ENCODE measurements at places on chromosomes 2 and 18.

GRCh38 chr2:85994897-85995647, 106.3 kb upstream of the ST3GAL5 start:
- no peaks in the 10 kb centered on the region for H3K27me3 ChIP-seq
- H3K4me3 ChIP-seq = no peak overlapping the region
- H3K36me3 ChIP-seq = no peaks in the 10 kb centered on the region
- peak; percentile 77 for DNase-seq
- peaks cover 76% of the 10 kb centered on the region for H3K4me1 ChIP-seq

- H3K27me3 ChIP-seq = no peaks in the 10 kb centered on the region
- H3K4me3 ChIP-seq = no peak overlapping the region
- no peak overlapping the region for H3K27ac ChIP-seq
- H3K36me3 ChIP-seq = no peaks in the 10 kb centered on the region
- DNase-seq = no peak
These were observed 24.3 kb downstream of the PTMA start for GRCh38 chr2:231732604-231733003.

GRCh38 chr2:102839668-102840388, 78.0 kb downstream of the TMEM182 start:
- H3K36me3 ChIP-seq = no peaks in the 10 kb centered on the region
- H3K27ac ChIP-seq = no peak overlapping the region
- H3K27me3 ChIP-seq = no peaks in the 10 kb centered on the region
- no peak overlapping the region for H3K4me3 ChIP-seq

DNA sequence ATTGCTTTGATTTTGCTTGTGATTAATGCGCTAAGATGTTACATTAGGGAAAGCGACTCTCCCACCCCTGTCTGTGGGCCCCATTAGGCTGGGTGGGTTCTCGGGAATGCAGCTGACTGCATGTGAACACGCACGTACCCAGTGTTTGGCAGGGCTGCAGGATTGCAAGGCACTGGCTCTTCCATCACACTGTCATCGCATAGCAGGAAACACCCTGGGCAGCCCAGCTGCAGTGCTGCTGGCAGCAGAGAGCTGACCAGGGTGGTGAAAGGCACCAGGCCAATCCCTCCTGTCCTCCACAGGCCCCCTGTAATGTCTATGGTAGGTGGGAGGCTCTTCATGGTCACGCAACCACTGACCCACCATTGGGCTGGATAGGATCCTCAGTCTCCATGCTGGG, 34.4 kb upstream of the FZD7 start:
- H3K4me1 ChIP-seq = peaks cover 3% of the 10 kb centered on the region
- no peaks in the 10 kb centered on the region for H3K36me3 ChIP-seq
- no peak for DNase-seq
- no peak overlapping the region for H3K27ac ChIP-seq
- H3K27me3 ChIP-seq = no peaks in the 10 kb centered on the region
- no peak overlapping the region for H3K4me3 ChIP-seq

- no peak overlapping the region for H3K4me3 ChIP-seq
- no peak overlapping the region for H3K27ac ChIP-seq
- no peak for DNase-seq
- H3K4me1 ChIP-seq = no peaks in the 10 kb centered on the region
- H3K36me3 ChIP-seq = no peaks in the 10 kb centered on the region
These were observed 142.0 kb downstream of the COPS8 start for GRCh38 chr2:237227592-237228280.

DNA sequence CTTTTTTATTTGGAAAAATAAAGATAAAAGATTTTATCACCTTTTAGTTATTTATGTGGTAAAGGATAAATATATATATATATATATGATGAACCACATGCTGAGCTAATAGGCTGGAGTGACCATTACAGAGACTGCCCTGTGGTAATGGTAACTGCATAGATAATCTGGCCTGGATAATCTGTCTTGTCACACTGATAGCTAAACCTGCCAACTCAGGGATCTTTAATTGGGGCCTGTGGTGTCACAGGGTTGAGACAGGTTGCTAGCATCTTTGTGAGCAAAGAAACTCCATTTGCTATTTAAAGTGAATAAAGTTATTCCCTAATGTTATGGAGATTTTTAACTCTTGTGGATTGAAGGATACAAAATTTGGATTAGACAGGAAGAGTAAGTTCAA, 203.0 kb downstream of the PHLPP1 start:
- H3K4me3 ChIP-seq = no peak overlapping the region
- H3K36me3 ChIP-seq = no peaks in the 10 kb centered on the region
- no peaks in the 10 kb centered on the region for H3K27me3 ChIP-seq

GRCh38 chr2:86439879-86440630, 1.1 kb upstream of the KDM3A start:
- peaks cover 30% of the 10 kb centered on the region for H3K4me1 ChIP-seq
- no peaks in the 10 kb centered on the region for H3K27me3 ChIP-seq
- H3K4me3 ChIP-seq = peak overlapping the region; percentile 77
- H3K27ac ChIP-seq = peak overlapping the region; percentile 96
- DNase-seq = no peak
- no peaks in the 10 kb centered on the region for H3K36me3 ChIP-seq

DNA sequence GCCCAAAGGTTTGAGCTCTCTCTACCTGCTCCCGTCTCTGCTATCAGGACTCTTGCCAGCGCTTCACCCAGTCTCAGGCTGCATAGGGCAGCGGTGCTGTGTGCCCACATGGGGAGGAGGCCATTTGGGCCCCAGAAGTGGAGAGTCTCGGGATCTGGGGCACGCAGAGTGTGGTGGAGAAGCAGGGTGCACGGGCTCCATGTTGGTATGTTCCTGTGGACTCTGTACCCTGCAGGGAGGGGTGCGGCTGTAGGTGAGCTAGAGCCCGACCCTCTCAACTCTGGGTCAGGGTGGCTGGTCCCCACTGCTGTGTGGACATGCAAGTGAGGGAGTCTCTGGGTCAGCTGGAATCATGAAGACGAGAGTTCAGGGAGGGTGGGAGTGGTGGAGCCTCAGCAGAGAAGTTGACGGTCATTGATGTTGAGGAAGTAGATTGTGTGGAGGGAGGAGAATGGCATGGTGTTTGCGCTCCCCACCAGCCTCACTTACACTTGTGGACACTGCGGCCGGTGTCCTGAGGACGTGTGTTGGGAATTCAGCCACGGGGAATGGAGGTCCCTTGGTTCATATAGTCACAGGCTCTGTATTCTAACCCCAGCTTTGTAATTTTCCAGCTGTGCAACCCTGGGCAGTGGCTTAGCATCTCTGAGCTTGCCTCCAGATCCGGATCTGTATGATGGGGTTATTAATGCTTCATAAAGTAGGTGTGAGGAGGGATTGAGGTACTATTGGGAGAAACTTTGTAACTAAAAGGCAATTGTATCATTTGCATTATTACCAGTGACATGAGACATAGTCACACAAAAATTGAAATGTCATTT, 840 bp upstream of the PSD4 start:
- H3K4me3 ChIP-seq = peak overlapping the region; percentile 59
- no peaks in the 10 kb centered on the region for H3K27me3 ChIP-seq
- peaks cover 41% of the 10 kb centered on the region for H3K4me1 ChIP-seq
- H3K36me3 ChIP-seq = no peaks in the 10 kb centered on the region
- peak; percentile 79 for DNase-seq

- H3K27me3 ChIP-seq = peaks cover 53% of the 10 kb centered on the region
- H3K4me3 ChIP-seq = no peak overlapping the region
- H3K27ac ChIP-seq = no peak overlapping the region
- no peak for DNase-seq
These were observed 122.8 kb upstream of the PXDN start for GRCh38 chr2:1867141-1867540.

- no peaks in the 10 kb centered on the region for H3K36me3 ChIP-seq
- H3K27me3 ChIP-seq = no peaks in the 10 kb centered on the region
- no peak overlapping the region for H3K4me3 ChIP-seq
These were observed 24.8 kb upstream of the TBC1D8 start for GRCh38 chr2:101175991-101176390.

GRCh38 chr2:74421221-74421870, at the start of the genes C2orf81 and WDR54:
TSS of gene C2orf81 (minus strand) at chr2:74421619. CDS start at chr2:74421560, 59 bp downstream.
TSS of gene WDR54 (plus strand) at chr2:74421730. CDS start at chr2:74422154, 424 bp downstream.
- peak within 1 kb of the TSS; percentile 77 for H3K4me3 ChIP-seq
- H3K4me1 ChIP-seq = peaks cover 54% of the 10 kb centered on the region
- H3K27ac ChIP-seq = peak within 1 kb of the TSS; percentile 88
- peak; percentile 98 for DNase-seq
- no peaks in the 10 kb centered on the region for H3K27me3 ChIP-seq

DNA sequence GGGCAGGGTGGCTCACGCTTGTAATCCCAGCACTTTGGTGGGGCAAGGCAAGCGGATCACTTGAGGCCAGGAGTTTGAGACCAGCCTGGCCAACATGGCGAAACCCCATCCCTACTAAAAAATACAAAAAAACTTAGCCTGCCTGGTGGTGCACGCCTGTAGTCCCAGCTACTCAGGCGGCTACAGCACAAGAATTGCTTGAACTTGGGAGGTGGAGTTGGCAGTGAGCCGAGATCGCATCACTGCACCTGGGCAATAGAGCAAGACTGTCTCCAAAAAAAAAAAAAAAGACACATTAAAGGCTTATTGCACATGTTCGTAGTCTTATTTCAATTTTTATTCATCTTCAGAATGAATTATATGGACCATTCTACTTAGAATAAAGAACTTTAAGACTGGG, 110.2 kb downstream of the BMPR2 start:
- no peaks in the 10 kb centered on the region for H3K27me3 ChIP-seq
- no peaks in the 10 kb centered on the region for H3K4me1 ChIP-seq
- H3K27ac ChIP-seq = no peak overlapping the region
- no peaks in the 10 kb centered on the region for H3K36me3 ChIP-seq

DNA sequence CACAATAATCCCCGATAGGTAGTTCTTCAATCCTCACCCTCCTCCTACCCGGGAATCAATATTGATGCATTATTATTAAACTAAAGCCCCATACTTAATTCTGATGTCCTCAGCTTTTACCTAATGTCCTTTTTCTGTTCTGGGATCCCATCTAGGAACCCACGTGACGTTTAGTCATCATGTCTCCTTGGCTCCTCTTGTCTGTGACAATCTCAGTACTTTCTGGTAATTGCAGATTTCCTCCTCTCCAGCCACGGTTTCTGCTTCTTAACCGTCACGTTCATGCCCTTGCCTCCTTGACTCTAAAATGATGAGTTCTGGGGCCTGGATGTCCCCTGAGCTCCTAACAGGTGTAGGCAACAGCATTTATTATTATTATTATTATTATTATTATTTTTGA, 2.9 kb upstream of the DGKD start:
- H3K4me3 ChIP-seq = no peak overlapping the region
- no peak for DNase-seq
- no peaks in the 10 kb centered on the region for H3K27me3 ChIP-seq
- peaks cover 65% of the 10 kb centered on the region for H3K4me1 ChIP-seq

DNA sequence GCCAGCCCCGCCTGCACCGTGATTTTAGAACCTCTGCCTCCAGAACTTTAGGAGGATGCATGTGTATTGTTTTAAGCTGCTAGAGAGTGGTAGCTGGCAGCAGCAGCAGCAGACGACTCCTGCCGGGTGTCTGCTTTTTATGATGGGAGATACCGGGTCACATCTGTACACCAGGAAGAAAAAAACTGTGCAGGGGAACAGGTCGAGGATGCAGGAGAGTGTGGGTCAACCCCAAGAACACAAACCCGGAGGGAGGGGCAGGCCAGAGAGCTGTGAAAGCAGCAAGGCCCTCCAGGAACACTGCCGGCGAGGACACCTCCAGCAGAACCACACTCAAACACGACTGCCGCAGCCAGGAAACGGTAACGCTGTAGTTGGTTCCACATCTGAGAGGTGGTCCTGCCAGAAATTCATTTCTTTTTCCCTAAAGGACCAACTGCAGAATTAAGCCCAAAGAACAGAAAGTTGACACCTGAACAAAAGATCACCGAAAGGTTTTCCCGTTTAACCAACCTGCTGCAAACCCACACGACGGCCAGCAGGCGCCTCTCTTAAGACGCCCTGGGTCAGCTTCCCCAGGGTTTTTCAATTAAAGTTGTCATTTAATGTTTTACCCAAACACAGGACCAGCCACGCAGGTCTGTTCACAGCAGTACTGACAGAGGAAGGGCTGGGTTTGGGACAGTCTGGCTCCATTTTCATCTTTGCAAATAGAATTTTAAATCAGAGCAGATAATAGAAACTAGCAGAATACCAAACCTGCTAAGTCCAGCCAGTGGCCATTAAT, 60.5 kb downstream of the NDUFA10 start:
- no peaks in the 10 kb centered on the region for H3K36me3 ChIP-seq
- no peak overlapping the region for H3K4me3 ChIP-seq
- no peaks in the 10 kb centered on the region for H3K27me3 ChIP-seq
- DNase-seq = no peak
- H3K4me1 ChIP-seq = no peaks in the 10 kb centered on the region
- H3K27ac ChIP-seq = no peak overlapping the region

- no peaks in the 10 kb centered on the region for H3K36me3 ChIP-seq
- H3K4me1 ChIP-seq = peaks cover 19% of the 10 kb centered on the region
These were observed 711 bp upstream of the ATOH8 start for GRCh38 chr2:85753035-85753524.

- DNase-seq = peak; percentile 93
- H3K36me3 ChIP-seq = no peaks in the 10 kb centered on the region
- H3K27me3 ChIP-seq = no peaks in the 10 kb centered on the region
These were observed at the start of gene SLC11A1 for GRCh38 chr2:218381916-218382366. TSS of gene SLC11A1 (plus strand) at chr2:218382273. CDS start at chr2:218382369, 96 bp downstream.

GRCh38 chr2:120914839-120915521, 179.3 kb downstream of the GLI2 start:
- DNase-seq = no peak
- no peak overlapping the region for H3K4me3 ChIP-seq
- H3K36me3 ChIP-seq = no peaks in the 10 kb centered on the region
- peaks cover 20% of the 10 kb centered on the region for H3K4me1 ChIP-seq
- H3K27ac ChIP-seq = no peak overlapping the region

GRCh38 chr18:32386471-32386870, 84.2 kb downstream of the GAREM1 start:
- H3K27me3 ChIP-seq = no peaks in the 10 kb centered on the region
- no peak for DNase-seq
- H3K4me3 ChIP-seq = no peak overlapping the region
- no peaks in the 10 kb centered on the region for H3K4me1 ChIP-seq

GRCh38 chr2:161745866-161746614, 121.8 kb downstream of the SLC4A10 start:
- H3K36me3 ChIP-seq = no peaks in the 10 kb centered on the region
- H3K27ac ChIP-seq = no peak overlapping the region
- no peaks in the 10 kb centered on the region for H3K27me3 ChIP-seq
- DNase-seq = no peak

DNA sequence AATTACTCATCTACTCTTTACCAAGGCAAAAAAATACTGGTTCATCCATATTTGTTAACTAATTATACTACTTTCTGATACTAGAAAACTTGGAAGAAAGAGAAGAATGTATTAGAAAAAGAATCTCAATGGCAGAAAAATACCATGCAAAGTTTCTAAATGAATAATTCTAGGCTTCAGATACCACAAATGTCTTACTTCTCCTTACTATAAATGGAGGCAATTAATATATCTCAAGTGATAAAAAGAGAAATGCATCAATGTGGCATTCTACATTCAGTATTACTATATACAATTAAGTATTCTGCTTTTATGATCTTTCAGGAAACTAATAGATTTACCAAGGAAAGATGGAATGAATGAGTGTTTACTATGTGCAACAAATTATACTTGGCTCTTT, 85.5 kb downstream of the ITSN2 start:
- no peaks in the 10 kb centered on the region for H3K4me1 ChIP-seq
- DNase-seq = no peak
- H3K36me3 ChIP-seq = peaks cover 100% of the 10 kb centered on the region

DNA sequence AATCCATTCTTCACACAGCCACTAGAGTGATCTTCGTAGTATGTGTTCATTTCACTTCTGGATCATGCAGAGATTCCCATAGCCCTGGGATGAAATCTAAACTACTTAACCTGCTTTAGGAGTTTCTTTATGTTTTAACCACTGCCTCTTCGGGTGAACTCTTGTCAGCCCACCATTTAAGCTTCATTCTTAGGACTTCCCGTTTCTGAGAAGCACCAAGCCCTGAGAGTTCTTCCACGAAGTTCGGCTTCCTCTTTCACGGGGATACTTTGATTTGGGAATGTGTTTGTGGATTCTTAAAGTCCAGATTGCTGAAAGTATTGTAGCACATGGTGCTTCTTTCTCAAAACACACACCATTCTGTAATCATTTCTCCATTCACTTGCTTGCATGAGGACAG, 205.0 kb downstream of the UBE2E3 start:
- H3K36me3 ChIP-seq = no peaks in the 10 kb centered on the region
- no peak overlapping the region for H3K4me3 ChIP-seq
- H3K27ac ChIP-seq = no peak overlapping the region

All from spleen (tissue), 13 donors.